ENCODE measurements at places on chromosomes 11 and 22.

- DNase-seq: no peak
Observed at GRCh38 chr11:27247660-27248059, 115.4 kb downstream of the CCDC34 start.

DNA sequence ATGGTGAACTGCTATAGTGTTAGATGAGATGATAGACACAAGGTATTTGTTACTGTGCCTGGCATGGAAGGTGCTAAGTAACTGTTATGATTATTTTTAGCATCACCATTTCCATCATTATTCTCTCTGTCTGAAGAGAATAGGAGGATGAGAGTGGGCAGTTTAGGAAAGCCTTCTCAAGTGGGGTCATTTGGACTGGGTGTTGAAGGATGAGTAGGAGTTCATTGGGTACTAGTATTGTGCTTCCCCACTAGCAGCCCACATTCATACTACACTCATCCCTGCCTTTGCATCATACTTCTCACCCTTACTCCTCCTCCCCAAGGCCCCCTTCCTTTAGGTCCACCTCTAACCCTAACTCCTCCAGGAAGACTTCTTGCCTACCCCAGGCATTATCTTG lies 20.6 kb downstream of the MYEOV start:
- DNase-seq: no peak

GRCh38 chr22:33865248-33865647 lies 55.0 kb downstream of the LARGE1 start:
- no peak for DNase-seq

DNA sequence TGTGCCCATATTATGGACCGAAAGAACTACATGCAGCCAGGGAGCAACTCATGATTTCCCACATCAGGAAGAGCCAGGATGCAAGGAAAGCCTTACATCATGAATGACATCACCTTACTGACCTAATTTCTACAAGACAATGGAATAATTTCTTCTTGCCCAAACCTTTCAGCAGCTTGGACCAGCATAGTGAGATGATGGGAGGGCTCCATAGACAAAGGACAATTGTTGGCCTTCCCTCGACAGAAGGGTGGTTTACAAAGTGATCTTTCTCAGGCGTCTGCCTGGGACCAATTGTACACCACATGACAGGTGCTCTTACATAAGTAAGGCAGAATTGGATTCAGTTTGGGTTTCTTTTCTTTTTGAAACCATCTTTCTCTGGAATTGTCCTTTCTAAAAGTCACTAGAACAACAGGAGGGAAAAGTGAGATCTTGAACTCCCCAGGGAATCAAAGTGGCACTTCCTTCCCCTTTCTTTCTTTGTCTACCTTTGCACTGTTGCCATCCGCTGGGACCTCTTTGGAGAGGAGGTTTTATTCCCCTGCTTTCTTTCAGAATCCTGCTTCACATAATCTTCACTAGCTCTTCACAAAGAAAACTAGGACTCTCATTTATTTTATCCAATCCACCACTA lies 51.7 kb upstream of the PAK1 start:
- DNase-seq: no peak

DNA sequence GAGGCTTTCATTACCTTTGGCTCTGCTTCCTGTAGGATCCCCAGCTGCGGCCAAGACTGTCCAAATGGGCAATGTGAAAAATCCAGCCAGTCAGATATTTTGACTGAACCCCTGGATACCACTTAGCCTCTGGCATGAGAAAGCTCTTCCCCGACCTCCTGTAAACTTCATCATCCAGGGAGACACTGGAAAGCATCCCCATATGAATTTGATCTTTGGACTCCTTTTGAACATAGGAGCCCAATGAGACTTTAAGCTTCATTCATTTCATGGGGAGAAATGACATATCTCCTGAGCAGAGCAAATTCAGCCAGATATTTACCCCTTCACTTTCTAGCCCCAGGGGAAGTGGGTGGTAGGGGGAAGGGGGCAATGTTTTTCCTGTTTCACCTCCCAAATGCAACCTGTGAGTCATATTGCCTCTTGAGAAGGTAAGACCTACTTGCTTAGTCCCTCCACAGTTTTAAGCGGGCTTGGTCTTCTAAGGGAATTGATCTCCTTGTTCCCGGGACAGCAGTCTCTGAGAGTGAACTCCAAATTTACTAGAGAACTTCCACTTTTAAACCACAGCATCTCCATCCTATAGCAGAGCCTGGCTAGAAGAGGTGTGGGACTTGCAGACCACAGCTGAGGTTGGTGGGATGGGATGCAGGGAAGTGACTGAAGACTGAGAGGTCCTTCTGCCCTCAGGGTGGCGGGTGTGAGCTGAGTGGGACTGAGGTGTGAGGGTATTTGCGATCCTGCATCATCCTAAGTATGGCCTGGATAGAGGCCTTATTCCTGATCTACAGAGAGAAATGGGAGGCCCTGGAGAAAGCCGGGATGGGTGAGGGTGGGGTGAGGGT lies 20.3 kb upstream of the POU2AF1 start:
- no peak for DNase-seq

- DNase-seq: no peak
Observed at GRCh38 chr11:1891831-1892115, at the start of gene PRR33. PRR33 (minus strand) TSS chr11:1891895; CDS start chr11:1890584, 1,311 bp downstream.

DNA sequence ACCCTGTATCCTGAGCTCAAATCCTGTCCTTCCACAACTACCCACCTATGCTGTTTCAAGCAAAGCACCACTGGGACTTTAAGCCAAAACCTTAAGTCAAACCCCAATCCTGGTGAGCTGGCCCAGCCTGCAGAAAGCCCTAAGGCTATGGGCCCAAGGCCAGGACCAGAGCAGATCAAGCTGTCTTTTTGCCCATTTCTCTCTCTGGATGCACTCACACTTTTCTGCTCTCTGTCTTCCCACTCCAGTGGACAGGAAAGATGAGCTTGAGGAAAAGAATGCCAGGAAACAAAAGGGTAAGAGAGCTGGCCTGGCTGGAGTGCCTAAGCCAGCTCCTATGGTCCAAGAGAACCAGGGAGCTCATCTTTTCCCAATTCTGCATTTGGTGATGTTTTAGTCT lies 284.3 kb upstream of the ISX start:
- DNase-seq: no peak

DNA sequence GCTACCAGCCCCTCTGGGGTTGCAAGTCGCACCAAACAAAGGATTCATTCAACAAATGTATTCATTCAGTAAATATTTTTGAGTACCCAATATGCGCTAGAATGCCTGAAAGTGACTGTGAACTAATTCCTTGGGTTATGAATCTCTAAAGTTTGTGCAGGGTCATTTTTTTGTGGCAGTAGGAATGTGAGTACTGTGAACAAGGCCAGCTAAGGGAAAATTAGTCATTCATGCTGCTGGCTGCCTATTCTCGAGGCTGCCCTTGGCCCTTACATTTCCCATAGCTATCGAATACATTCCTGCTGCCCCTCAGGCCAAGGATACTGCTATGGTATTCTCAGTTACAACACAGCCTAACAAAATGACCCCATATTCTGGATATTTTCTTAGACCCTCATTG lies 141.6 kb downstream of the TRPC6 start:
- no peak for DNase-seq

- DNase-seq: no peak
Observed at GRCh38 chr11:102061276-102061675, 14.0 kb downstream of the CFAP300 start.
